Activated naive CD4-positive, alpha-beta T cell treated with anti-CD3 and anti-CD28 coated beads, Interleukin-2, amount 10 ng/mL, durations not matched to agents 7 days and 5 days (primary cell): ENCODE measurements at places on chromosomes 16 and 17.

DNA sequence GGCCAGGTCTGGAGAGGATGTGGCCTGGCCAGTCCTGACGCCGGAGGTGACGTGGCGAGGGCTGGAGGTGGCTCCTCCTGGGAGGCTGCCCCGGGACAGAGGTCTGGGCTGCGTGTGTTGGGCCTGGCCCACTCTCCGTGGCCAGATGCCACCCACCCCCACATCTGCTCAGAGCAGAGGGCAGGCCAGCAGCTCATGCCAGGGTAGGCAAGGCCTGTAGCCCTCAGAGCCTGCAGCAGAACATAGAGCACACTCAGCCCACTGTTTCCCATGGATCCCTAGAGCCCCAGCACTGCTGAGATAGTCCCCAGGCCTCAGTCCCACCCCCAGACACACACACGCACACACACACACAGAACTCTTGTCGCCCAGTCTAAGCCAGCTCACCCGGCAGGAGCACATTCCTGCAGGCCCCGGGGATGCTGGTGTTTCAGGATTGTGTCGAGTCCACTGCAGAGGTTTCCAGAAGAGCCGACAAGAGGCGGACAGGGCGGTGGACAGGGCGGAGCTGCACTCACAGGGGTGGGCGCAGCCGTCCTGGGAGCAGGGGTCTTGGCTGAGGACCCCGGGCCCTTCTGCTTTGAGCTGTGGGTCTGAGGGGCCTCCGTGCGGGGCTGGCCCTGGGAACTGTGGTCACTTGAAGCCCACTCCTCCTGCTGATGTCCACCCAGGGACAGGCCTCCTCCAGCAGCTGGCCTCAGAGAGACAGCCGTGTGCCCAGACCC lies 33.4 kb downstream of the SOX8 start:
- no peak overlapping the region for H3K4me3 ChIP-seq
- H3K27ac ChIP-seq, result no peak overlapping the region
- H3K27me3 ChIP-seq, result peaks cover 29% of the 10 kb centered on the region
- no peak for DNase-seq

GRCh38 chr16:89093602-89094251 lies at the start of gene ACSF3:
TSS of gene ACSF3 (plus strand) at chr16:89093852. CDS start at chr16:89100682, 6,830 bp downstream.
- peak; percentile 74 for DNase-seq
- peaks cover 45% of the 10 kb centered on the region for H3K4me1 ChIP-seq

GRCh38 chr17:12928736-12929135 lies 89.1 kb downstream of the ELAC2 start:
- no peaks in the 10 kb centered on the region for H3K36me3 ChIP-seq
- DNase-seq, result no peak
- H3K4me3 ChIP-seq, result no peak overlapping the region
- no peak overlapping the region for H3K27ac ChIP-seq

DNA sequence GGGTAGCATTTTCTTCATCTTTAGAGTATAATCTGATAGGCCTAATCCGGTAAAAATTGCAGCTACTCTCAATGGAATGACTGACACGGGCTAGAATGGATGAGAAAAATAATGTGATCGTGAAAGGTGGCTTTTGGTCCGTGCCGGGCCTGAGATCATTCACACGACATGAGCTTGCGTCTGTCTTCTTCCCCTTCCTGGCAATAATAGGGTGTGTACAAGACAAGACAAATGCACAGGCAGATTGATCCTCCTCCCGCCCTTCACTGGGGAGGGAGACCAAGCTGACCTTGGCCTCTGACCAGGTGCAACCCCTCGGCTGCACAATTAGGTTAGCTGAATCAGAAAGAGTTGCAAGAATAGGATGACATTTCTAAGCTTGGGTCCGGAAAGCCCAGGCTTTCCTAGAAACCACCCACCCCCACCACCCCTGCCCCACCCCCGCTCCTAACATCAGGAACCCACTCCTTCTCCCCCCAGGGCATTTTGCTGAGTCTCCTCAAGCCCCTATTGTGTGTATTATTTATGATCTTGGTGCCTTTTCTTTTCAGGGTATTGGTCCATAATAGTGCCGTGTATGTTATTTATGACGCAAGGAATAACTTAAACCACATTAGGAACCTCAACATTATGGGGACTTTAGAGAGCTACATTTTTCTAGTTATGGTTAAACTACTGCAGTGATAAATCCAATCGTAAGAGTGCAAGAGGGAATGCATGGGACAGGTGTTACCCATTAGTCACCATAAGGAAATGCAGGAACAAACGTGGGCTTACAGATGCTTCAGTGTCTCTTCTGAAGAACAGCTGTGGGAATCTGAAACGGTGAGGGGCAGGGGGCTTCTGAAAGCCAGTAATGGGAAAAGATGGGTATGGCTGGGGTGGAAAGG lies 540.1 kb upstream of the PSMD7 start:
- no peak for DNase-seq
- no peaks in the 10 kb centered on the region for H3K36me3 ChIP-seq
- H3K4me3 ChIP-seq, result no peak overlapping the region
- H3K27ac ChIP-seq, result no peak overlapping the region
- no peaks in the 10 kb centered on the region for H3K4me1 ChIP-seq

DNA sequence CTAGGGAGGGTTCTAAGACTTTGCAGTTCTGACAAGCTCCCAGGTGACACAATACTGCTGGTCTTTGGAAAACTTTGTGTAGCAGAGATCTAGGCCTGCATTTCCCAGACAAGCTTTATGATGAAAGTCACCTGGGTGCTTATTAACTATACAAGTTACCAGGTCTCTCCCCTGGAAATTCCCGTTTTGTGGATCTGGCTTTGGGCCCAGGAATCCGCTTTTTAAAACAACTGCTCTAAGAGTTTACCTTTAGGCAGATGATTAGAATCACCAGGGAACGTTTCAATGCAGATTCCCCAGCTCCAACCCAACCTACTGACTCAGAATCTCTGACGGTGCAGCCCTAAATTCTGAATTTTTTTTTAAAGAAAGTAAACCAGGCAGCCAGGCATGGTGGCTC lies 36.3 kb downstream of the MYH3 start:
- H3K4me1 ChIP-seq, result no peaks in the 10 kb centered on the region
- H3K27ac ChIP-seq, result no peak overlapping the region
- H3K4me3 ChIP-seq, result no peak overlapping the region
- no peaks in the 10 kb centered on the region for H3K36me3 ChIP-seq
- DNase-seq, result no peak

DNA sequence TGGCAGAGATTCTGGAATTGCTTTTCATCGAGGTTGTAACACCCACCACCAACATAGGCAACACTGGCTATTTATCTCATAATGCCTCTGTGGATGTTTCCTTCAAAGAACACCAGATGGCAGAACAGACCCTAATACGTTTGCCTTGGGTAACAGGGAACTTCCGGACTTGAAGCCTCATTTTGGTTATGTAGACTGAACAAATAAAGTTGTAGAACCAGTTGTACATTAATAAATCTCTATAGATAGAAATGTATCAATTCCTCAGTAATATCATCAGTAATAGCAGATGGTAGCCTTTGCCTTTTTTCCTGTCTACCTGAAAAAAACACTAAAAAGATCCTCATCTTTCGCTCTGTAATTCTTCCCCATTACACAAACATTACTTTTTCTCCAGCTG lies 25.9 kb upstream of the APOH start:
- no peaks in the 10 kb centered on the region for H3K36me3 ChIP-seq
- H3K4me1 ChIP-seq, result peaks cover 15% of the 10 kb centered on the region
- no peaks in the 10 kb centered on the region for H3K27me3 ChIP-seq
- DNase-seq, result peak; percentile 43

DNA sequence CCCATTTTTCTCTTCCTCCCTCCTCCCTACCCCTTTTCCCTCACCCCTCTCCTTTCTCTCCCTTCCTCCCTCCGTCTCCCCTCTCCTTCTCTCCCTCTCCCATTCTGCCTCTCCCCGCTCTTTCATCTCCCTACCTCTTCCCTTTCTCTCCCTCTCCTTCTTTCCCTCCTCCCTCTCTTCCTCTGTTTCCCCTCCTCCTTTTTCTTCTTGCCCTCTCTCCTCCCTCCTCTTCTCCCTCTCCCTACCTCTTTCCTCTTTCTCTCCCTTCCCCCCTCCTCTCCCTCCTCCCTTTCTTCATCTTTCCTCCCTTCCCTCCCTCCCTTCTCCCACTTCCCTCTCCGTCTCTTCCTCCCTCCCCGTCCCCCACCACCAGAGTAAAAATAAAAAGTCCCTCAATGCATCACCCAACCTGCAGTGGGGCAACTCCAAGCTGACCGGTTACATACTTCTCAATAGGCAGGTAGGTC lies 10.4 kb downstream of the CHD9NB start:
- no peaks in the 10 kb centered on the region for H3K4me1 ChIP-seq
- H3K27me3 ChIP-seq, result peaks cover 12% of the 10 kb centered on the region
- H3K4me3 ChIP-seq, result no peak overlapping the region

- no peaks in the 10 kb centered on the region for H3K27me3 ChIP-seq
- no peak overlapping the region for H3K4me3 ChIP-seq
- DNase-seq, result no peak
- no peaks in the 10 kb centered on the region for H3K36me3 ChIP-seq
Observed at GRCh38 chr16:55543472-55543871, 23.0 kb upstream of the CAPNS2 start.

- peak overlapping the region; percentile 38 for H3K27ac ChIP-seq
- no peak overlapping the region for H3K4me3 ChIP-seq
- no peak for DNase-seq
- H3K27me3 ChIP-seq, result no peaks in the 10 kb centered on the region
- peaks cover 29% of the 10 kb centered on the region for H3K4me1 ChIP-seq
- H3K36me3 ChIP-seq, result peaks cover 80% of the 10 kb centered on the region
Observed at GRCh38 chr16:74466872-74467271, 45.6 kb upstream of the CLEC18B start.

GRCh38 chr17:49110509-49110908 lies 22.1 kb upstream of the B4GALNT2 start:
- H3K4me3 ChIP-seq, result no peak overlapping the region
- H3K27me3 ChIP-seq, result peaks cover 16% of the 10 kb centered on the region
- H3K4me1 ChIP-seq, result no peaks in the 10 kb centered on the region
- H3K36me3 ChIP-seq, result no peaks in the 10 kb centered on the region
- no peak overlapping the region for H3K27ac ChIP-seq

- H3K4me1 ChIP-seq, result no peaks in the 10 kb centered on the region
- no peak overlapping the region for H3K4me3 ChIP-seq
- H3K36me3 ChIP-seq, result no peaks in the 10 kb centered on the region
- DNase-seq, result no peak
Observed at GRCh38 chr16:48062681-48063080, 93.1 kb downstream of the ABCC12 start.

- H3K27me3 ChIP-seq, result peaks cover 9% of the 10 kb centered on the region
- DNase-seq, result no peak
- H3K4me3 ChIP-seq, result no peak overlapping the region
- H3K36me3 ChIP-seq, result no peaks in the 10 kb centered on the region
- H3K4me1 ChIP-seq, result no peaks in the 10 kb centered on the region
Observed at GRCh38 chr16:75703306-75703705, 2.0 kb upstream of the DUXB start.

DNA sequence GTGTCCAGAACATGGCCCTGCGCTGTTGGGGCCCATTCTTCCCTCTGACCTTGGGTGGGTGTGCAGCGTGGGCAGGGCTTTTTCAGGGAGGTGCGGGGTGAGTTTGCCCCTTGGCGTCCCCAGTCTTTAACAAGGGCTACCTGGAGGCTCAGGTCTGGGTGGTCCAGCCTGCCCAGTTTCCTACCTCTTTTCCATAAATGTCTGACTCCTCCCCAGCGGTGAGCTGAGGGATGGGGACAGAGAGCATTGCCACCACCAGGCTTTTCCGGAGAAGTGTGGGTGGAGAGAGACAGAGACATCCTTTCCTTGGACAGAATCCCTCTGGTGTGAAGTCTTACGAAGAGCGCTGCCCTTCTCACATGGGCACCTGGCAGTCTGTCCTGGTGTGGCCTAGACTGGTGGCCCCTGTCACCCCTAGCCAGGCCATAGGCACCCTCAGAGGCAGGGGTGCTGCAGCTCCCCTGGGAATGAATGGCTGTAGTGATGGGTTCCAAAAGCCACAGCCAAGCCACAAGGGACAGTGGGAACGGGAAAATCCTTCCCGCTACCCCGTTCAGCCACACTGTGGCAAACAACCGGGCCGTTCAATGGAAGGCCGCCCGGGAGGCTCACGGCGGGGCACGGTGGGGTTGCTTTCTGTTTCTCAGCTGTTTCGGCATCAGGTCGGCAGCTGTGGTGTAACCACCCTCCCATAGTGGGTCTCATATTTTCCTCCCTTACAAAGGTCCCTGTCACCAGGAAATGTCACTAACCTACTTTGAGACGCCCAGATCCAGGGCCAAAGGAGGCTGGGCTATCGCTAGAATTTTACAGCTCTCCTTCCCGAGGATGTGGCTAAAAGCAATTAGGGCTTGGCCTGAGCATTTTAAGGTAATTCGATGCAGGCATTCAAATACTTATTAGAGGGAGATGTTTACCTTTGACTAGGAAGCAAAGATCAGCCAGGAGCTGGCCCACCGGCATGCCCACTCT lies 61.9 kb upstream of the GSE1 start:
- H3K4me1 ChIP-seq, result peaks cover 16% of the 10 kb centered on the region
- DNase-seq, result no peak
- H3K4me3 ChIP-seq, result peak overlapping the region; percentile 21
- H3K27me3 ChIP-seq, result peaks cover 44% of the 10 kb centered on the region

DNA sequence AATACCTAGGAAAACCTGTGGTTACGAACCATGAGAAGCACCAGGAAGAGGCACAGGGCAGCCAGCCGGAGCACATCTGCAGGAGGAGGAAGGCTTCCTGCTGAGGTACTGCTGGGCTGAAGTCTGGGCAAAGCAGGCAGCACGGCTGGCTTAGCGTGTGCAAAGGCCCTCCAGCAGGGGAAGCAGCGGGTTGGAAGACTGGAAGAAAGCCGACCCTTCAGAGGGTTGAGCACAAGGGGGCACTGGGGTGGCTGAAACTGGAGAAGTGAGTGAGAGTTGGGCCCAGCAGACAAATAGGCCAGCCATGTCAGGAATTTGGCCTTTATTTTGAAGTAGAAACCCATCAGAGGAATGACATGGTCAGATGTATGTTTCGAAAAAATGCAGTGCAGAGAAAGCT lies 12.1 kb upstream of the HSD3B7 start:
- H3K4me3 ChIP-seq, result no peak overlapping the region
- H3K4me1 ChIP-seq, result no peaks in the 10 kb centered on the region
- H3K36me3 ChIP-seq, result peaks cover 65% of the 10 kb centered on the region
- no peaks in the 10 kb centered on the region for H3K27me3 ChIP-seq

GRCh38 chr16:27481282-27481934 lies 68.3 kb downstream of the GTF3C1 start:
- H3K4me1 ChIP-seq, result no peaks in the 10 kb centered on the region
- no peaks in the 10 kb centered on the region for H3K27me3 ChIP-seq
- no peak for DNase-seq
- no peak overlapping the region for H3K4me3 ChIP-seq
- H3K36me3 ChIP-seq, result peaks cover 54% of the 10 kb centered on the region
- no peak overlapping the region for H3K27ac ChIP-seq

DNA sequence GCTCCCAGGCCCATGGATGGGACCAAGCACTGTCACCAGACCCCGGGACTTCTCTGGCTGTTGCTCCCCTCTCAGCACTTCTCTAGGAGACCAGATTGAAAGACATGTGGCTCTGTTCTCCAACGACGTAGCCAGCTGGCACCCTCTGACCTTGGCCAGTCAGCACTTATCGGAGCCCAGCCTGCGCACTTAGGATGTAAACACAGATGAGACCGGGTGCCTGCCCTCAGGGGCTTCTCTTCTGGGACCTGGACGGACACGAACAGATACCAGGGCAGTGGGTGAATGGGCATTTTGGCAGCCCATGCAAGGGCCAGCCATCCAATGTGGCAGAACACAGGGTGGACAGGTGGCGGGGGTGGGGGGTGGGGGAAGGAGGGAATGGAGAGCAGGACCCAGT lies 6.6 kb downstream of the ZDHHC1 start:
- H3K4me3 ChIP-seq, result no peak overlapping the region
- H3K4me1 ChIP-seq, result no peaks in the 10 kb centered on the region
- DNase-seq, result no peak
- no peaks in the 10 kb centered on the region for H3K36me3 ChIP-seq
- no peak overlapping the region for H3K27ac ChIP-seq
- H3K27me3 ChIP-seq, result peaks cover 52% of the 10 kb centered on the region

GRCh38 chr17:18246880-18247612 lies 11.5 kb downstream of the FLII start:
- no peak overlapping the region for H3K27ac ChIP-seq
- H3K36me3 ChIP-seq, result peaks cover 36% of the 10 kb centered on the region
- peaks cover 5% of the 10 kb centered on the region for H3K4me1 ChIP-seq
- no peaks in the 10 kb centered on the region for H3K27me3 ChIP-seq
- peak; percentile 56 for DNase-seq
- H3K4me3 ChIP-seq, result no peak overlapping the region
